NCI-H1092 (cell line): ENCODE measurements at places on chromosomes 4 and X.

GRCh38 chrX:136658151-136658550 lies 10.2 kb downstream of the CD40LG start:
- DNase-seq, result no peak

DNA sequence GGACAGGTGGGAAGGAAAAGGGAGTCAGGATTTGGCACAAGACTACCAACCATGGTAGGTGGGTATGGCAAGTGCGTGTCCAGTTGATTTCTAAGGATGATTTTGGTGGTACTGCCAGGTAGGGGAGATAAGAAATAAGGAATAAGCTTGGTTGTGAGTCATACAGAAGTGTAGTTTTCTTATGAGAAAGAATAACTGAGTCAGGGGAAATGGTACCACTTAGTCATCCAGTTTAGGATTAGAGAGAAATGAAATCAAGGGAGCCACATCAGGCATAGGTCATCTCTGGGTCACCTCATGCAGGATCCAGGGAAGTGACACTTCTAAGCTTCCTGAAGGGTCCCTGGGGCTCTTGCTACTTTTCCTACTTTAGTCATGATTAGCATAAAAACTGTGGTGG lies 107.1 kb upstream of the C1GALT1C1 start:
- DNase-seq, result no peak

- no peak for DNase-seq
Observed at GRCh38 chr4:182010876-182011275, 232.3 kb upstream of the TENM3 start.

GRCh38 chr4:100574607-100575006 lies 56.8 kb upstream of the EMCN start:
- no peak for DNase-seq
